ENCODE measurements at places on chromosomes 1 and 21.
A peak's percentile ranks its signal among the peaks of the same experiment; 100 is the strongest.

GRCh38 chr1:165882168-165882837 lies 54.9 kb downstream of the UCK2 start:
- no peak for DNase-seq

DNA sequence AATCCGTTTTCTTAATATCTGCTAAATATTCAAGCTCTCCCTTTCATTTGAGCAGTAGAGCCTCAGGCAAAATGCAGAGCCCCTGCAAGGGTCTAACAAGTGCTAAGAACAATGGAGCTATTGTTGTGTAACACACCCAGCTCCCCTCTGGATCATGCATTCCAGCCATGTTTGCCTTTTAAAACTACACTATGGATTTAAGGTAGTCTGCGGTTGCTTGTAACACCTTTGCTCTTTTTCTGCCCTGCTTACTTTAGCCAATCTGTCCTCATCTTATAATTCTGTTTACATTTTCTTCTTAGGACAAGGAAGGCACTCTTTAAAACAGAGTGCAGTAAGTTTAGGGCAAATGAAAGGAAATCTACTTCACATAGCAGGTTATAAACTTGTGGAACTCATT lies 60.0 kb upstream of the C1orf105 start:
- DNase-seq: no peak

GRCh38 chr1:91828583-91829281 lies 57.2 kb downstream of the TGFBR3 start:
- peak; percentile 79 for DNase-seq

DNA sequence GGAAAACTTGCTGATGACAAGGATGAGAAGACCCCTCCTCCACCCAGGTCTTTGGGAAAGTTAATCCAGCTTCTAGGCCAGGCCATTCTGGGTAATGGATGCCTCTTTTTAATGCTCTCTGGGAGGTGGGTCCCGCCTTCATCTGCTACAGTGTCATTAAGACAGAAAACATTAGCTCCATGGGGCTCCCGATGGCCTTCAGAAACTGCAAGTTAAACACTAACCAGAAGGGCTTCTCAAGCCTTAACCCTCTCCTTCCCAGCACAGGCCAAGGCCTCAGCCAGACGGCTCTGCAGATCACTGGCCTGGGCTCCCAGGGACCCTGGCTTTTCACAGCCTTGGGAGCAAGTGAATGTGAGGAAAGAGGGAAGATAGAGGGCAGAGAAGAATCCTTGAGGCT lies 364.9 kb downstream of the MATN1 start:
- DNase-seq: no peak

DNA sequence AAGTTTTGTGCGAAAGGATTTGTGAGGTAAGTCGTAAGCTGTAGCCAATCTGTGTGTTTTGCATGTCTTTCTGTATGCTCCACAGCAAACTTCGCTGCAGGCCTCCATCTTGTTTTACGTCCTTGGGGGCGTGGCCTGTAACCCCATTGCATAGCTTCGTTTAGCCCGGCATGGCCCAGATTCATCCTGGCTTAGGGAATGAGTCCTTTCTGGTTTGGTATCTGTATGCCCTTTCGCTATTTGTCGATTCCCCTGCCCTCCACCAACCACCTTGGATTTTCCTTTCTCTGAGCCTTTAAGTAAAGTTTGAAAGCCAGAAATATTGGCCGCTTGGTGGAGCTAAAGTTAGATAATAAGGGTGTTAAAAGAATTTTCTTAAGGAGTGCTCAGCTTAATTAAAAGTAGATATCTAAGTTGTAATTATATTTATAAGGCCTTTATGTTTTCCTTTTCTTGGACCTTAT lies 1.1 kb downstream of the THEM4 start:
- DNase-seq: no peak

- no peak for DNase-seq
Measured at GRCh38 chr1:47951026-47951425, 46.2 kb downstream of the TRABD2B start.

DNA sequence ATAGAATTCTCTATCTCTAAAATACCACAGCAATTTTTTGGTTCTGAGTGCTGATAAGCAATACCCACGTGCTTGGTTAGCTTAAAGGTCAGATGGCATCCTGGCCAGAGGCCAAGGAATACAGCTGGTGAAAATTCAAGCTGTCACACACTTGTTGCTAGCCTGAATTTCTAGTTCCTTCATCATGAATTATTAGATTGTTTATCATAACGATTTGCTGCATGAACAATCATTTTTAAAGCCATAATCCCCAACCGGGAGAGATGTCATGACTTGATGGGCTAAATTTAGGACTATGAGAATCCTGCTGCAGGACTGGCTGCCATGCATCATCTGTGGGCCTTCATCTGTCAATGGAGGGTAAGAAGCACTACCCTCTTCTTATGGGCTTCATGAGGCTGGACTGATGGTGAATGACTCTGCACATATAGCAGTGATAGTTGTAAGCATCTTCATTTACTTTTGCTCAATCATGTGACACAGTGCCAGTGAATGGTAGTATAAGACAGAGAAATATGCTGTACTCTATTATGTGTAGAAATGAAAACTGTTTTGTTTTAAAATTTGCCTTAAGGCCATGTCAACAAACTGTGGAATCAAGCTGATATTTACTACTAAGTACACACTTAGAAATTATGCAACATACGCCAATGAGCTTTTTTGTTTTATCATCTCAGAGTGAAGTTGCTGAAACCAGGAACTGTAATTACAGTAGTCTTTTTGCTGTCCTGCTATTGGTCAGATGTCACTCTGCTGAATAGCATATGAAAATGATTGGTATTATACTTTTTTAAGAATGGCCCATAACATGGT lies 80.5 kb upstream of the RALGPS2 start:
- DNase-seq: peak; percentile 83

DNA sequence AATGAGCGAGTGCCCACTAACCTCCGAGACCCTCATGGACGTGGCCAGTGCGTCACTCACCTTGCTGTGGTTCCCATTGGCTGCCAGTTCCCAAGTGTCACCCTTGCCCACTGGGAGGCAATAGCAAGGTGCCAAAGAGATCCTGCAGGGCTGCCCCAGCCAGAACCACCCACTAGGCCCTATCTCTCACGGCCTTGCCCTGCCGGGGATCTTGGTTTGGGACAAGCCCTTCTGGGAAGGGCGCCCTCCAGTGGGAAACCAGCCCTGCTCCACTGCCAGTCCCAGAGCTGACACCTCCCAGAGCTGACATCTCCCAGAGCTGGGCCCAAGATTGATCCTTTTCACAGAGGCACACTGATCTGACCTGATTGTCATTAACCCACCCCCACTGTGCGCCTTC lies 2.1 kb upstream of the SELENON start:
- DNase-seq: peak; percentile 69

GRCh38 chr1:156691665-156692440 lies 13.5 kb downstream of the CRABP2 start:
- DNase-seq: peak; percentile 23

DNA sequence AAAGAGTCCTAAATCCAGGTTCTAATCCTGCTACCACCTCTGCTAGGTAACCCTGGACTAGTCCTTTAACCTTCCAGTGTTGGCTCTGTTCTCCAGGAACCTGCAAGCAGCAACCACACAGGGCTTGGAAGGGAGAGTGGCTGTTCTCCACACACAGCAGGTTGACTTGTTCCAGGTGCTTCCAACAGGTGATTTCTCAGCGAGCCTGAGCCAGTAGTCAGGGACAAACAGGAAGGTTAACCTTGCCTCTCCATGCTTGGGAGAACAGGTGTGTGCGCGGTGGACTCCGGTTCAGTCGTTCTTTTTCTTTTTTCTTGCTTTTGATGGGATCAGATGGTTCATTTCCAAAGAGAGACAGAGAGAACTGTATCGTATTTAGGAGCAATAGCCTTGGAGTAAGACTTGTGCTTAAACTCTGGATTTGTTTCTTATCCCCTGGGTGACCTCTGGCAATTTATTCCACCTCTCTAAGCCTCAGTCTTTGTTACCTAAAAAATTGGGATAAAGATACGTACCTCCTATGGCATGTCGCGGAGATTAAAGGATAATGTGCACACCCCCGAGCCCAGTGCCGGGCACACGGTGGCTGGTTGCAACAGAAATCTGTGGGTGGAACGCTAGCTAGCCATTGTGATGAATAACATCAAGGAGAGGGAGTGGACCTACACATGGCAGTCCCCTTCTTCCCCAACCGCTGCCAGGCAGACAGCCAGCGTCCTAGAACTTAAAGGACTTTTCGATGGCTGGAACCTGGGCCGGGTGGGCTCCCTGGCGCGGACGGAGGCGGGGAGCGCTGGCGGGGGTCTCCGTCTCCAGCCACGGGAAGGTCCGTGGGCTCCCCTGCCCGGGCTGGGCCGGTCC lies 583 bp upstream of the CACHD1 start:
- peak; percentile 94 for DNase-seq

DNA sequence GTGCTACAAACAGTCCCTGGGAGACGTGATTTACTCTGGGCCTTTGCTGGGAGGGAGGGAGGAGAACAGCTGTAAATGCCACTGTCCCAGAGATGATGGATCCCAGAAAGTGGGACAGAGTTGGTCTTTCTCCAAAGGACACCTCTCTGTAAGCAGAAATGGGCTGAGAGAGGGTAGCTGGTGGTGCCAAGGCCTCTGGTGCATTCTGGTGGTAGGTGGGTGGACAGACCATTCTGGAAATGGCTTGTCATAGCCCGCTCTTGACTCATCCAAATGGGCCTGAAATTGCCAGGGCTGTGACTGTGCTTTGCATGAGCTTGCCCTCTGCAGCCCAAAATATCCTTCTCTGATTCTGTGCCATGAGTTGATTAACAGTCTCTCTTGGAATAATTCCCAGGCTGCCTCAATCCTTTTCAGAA lies 36.1 kb downstream of the CCDC185 start:
- no peak for DNase-seq

DNA sequence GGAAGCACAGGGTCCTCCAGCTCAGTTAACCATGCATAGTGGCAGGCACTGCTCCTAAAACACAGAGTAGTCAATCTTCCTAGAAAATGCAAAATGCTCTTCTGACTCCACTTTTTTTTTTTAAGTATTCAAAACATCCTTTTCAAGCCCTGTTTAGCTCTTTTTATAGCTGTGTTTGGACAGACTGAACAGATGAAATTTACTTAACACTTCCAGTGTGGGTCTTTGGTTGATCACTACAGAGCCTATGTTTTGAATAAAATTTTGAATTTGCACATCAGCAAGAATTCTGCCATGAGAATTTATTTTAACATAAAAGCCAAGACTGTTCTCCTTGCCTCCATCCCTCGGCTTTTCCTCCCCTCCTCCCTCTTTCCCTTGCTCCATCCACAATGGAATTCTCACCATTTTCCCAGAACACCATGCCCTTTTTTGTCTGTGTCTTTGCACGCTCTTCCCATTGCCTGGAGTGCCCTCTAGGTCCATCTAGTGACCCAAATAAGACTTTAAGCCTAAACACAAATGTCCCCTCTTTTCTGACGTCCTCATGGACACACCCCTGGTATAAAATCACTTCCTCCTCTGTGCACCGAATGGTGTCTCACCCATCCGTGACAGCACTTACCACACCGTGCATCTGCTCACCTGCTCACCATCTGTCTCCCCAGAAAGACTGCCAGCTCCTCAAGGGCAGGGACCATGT lies 24.0 kb upstream of the CPT2 start:
- peak; percentile 97 for DNase-seq

- DNase-seq: no peak
Measured at GRCh38 chr1:184507165-184507564, 120.3 kb downstream of the C1orf21 start.

GRCh38 chr21:40671716-40672115 lies 175.2 kb downstream of the DSCAM start:
- no peak for DNase-seq

GRCh38 chr21:44013380-44014088 lies 1.4 kb downstream of the TRAPPC10 start:
- peak; percentile 54 for DNase-seq

DNA sequence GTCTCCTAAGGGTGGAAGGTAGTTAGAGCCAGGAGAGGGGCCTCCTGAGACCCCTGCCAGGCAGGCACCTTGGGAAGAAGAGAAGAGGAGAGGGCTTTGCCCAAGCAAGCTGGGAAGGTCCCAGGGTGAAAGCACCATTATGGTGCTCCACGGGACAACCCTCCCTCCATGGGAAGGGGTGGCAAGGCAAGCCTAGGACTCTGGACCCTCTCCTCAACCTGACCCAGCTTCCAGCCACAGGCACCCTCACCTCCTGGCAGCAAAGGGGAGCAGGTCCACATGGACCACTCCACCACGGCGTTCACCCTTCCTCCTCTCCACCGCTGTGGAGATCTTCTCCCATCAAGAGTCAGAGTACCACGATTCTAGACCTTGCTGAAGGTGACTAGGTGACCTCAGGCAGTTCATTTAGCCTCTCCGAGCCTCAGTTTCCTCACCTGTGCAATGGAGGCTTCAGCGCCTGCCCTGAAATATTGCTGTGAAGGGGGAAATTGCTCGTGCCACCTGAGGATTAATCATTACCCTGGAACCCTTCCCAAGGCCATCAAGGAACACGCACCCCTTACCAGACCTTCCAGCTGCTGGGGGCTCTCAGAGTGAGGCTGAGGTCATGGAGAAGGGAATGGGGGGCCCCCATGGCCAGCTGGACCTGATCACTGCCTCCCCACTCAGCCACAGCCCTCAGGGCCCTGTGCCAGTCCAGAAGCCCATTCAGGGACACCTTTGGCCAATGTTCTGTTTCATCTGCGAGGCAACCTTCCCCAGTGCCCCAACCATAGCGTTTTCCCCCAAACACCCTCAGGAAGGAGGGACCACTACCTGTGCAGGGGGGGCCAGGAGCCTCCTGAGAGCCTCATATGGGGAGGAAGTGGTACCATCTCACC lies 1.6 kb downstream of the RAP1GAP start:
- peak; percentile 32 for DNase-seq

DNA sequence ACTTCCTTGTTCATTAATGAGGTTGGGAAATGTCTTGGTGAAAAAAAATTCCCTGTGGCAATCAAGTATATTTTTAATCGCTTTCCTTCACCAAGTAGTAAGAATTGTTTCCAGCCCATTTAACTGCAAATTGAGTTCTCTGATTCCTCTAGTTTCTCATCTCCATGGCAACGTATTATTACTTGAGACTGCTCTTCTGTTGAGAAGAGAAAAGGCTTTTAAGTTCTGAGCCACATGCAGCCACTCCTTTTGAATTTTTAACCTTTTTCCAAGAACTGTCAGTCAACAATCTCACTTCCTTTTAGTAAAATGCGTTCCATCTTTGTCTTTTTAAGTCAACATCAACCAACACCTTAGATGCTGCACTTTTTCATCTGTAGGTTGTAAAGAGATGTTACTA lies 75.7 kb upstream of the KIAA1614 start:
- DNase-seq: no peak

GRCh38 chr1:104229860-104230259 lies 480.2 kb downstream of the AMY1C start:
- peak; percentile 46 for DNase-seq

GRCh38 chr1:218878369-218878768 lies 295.3 kb upstream of the LYPLAL1 start:
- DNase-seq: peak; percentile 34

DNA sequence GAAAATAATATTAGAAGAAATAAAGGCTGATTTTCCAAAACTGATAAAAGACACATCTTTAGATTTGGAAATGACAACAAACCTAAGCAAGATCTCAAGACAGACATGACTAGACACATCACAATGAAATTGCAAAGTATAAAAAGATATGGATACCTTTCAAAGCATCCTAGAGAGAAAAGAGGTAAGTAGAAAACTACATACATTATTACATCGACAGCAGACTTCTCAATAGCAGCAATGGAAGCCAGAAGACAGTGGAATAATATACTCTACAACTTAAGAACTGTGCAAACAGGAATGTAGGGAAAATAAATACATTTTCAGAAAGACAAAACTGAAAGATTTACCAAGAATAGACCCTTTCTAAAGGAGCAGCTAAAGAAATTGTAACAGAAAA lies 50.2 kb downstream of the DENND1B start:
- peak; percentile 61 for DNase-seq

- peak; percentile 41 for DNase-seq
Measured at GRCh38 chr1:112713466-112714312, 1.4 kb downstream of the PPM1J start.
